AG20443 (cell line): ENCODE measurements at places on chromosomes 7 and 10.

DNA sequence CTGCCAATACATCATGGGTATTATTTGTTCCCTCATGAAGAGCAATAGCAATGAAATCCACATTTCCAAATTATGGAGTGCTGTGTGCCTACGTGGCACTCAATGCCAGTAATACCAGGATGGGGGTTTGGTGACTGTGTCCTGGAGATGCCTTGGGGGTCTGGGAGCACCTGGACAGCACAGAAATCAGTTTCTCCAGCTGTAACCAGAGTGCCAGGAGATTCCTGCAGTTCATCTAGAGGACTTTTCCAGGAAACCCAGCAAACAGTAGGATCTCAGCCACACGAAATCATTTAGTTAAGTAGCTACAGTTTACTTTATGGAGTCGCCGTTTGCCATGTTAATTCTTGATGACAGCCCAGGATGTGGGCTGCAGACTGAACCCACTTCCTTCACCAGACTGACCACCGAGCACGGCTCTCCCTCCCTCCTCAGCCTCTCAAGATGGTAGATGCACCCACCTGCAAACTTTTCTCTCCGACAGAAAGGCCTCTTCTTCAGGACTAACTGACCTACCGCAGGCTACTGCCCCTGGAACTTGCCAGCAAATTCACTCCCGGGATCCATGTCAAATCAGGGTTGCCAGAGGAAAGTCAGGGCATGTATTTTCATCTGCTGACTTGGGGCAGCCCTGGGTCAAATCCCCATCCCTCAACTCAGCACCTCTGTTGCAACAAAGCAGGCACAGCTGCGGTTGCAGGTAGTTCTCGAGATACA lies 30.3 kb downstream of the MKI67 start:
- DNase-seq, result no peak

GRCh38 chr10:43816351-43817321 lies 168.0 kb upstream of the ZNF32 start:
- peak; percentile 81 for DNase-seq

GRCh38 chr7:142925413-142925812 lies 8.1 kb downstream of the TRPV5 start:
- DNase-seq, result no peak

DNA sequence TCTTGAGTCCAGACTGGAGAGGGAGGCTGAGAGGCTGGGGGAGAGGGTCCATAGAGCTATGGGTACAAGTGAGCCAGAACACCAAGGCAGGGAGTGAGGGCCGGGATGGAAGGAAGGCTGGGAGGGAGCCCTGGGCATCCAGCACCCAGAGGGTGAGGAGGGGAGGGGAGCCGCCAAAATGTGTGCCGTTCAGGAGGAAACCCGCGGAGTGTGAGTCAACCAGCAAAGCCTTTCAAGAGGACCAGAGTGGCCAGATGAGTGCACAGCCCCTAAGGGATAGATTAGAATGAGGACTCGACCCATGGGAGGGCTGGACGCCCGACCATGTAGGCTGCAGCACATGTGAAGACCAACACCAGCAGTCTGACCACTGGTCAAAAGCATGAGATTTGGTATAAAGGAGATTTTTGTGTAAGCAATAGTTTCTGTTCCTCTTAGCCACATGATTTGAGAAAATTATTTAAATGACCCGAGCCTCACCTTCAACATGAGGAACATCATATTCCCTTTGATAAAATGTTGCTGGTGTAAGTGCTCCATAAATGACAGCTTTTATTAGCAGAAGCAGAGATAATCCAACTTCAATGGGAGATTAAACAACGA lies 179.7 kb upstream of the GRB10 start:
- DNase-seq, result no peak

- DNase-seq, result no peak
These were observed 143.4 kb downstream of the TMEM168 start for GRCh38 chr7:112646783-112647182.

- no peak for DNase-seq
These were observed 110.3 kb downstream of the ARHGAP22 start for GRCh38 chr10:48494611-48495010.

- DNase-seq, result peak; percentile 61
These were observed 570 bp downstream of the TBC1D12 start for GRCh38 chr10:94402843-94403379.

- no peak for DNase-seq
These were observed 175.3 kb downstream of the CNTNAP2 start for GRCh38 chr7:146291900-146292299.

DNA sequence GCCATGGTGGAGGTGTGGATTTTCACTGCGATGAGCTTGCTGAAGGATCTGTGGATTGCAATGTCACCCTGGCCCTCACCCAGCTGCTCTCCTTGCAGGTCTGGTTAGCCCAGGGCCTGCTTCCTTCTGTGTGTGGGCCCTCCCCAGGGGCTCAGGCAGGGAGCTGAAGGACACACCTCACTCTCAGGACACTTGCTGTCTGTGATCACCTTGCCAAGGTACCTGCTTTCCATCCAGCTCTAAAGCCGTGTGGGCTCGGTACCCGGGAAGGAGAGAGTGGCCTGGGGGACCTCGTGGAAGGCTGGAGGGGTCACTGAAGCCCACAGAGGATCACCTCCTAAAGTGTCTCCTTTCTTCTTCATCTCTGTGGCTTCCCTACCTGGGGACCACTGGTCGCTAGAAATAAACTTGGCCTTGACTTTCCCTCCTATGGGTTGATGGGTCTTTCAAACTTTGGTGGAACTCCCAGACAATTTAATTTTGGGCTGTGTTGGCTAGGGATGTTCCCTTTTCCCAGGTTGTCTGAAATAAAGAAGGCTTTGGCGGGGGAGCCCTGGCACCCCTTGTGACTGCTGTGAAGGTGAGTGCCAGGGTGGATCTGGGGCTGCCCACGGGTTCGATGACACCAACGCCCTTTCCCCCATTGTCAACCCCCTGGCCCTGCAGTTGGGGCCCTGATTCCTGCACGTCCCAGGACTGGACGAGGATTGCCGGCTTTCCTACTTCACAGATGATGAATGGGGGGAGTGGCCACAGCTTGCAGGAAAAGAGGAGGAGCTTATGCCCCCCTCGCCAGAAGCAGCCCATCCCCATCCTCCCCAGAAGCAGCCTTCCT lies 331.0 kb downstream of the ADARB2 start:
- no peak for DNase-seq

- DNase-seq, result no peak
These were observed 47.9 kb downstream of the MTPN start for GRCh38 chr7:135929249-135929648.

- no peak for DNase-seq
These were observed 745.4 kb downstream of the PHTF2 start for GRCh38 chr7:78543976-78544375.

- DNase-seq, result no peak
These were observed 5.5 kb downstream of the PRKG1 start for GRCh38 chr10:51079766-51080165.

DNA sequence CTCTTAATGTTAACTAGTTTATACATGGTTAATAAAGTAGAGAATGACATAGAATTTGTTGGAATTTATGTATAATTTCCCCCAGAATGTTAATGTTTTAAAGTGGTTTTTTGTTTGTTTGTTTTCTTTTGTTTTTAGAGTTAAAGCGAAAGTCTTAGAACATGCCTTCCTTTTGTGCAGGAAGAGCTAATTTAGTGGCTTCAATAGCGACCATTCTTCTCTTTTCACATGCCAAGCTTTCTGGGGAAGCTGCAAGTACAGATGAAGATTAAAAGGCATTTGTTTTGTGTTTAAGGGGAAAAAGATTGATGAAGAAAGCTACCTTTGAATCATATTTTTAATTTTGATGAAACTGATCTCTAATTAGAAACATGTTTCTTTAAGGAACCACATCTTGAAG lies 256.3 kb upstream of the CSTF2T start:
- no peak for DNase-seq

DNA sequence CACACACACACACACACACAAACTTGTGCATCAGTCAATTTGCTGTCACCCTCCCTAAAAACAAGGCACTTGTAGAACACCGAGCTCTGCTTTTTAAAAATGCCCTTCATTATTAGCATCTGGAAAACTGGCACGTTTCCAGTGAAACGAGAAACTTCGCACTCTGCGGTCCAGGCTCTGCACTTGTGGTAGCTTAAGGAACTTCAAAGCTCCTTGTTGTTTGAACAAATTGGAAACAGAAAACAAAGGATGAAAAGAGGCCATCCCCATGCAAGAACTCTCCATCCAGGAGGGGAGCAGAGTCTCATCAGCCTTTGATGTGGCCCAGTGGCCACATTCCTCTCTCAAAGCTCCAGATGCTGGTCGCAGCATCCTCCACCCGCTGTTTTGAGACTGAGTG lies 105.1 kb downstream of the C10orf90 start:
- no peak for DNase-seq

DNA sequence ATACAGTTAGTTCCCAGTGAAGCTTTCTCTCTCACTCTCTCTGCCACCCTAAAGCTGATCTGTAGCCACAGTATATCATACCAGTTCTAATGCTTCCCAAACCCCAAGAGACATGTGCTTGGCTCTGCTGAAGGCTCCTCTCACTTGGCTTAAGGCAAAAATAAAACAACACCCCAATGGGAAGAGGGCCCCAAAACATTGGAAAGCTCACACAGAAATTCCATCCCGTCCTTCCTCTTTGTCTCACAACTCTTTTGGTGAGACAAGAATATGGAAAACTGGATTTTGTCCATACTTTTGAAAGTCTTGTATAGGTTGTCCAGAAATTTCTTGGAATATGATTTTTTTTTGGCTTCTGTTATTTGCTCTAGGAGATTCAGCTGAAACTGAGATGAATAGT lies 56.1 kb upstream of the WNT16 start:
- no peak for DNase-seq

- DNase-seq, result peak; percentile 42
These were observed 67.9 kb downstream of the CDK1 start for GRCh38 chr10:60846173-60846572.

DNA sequence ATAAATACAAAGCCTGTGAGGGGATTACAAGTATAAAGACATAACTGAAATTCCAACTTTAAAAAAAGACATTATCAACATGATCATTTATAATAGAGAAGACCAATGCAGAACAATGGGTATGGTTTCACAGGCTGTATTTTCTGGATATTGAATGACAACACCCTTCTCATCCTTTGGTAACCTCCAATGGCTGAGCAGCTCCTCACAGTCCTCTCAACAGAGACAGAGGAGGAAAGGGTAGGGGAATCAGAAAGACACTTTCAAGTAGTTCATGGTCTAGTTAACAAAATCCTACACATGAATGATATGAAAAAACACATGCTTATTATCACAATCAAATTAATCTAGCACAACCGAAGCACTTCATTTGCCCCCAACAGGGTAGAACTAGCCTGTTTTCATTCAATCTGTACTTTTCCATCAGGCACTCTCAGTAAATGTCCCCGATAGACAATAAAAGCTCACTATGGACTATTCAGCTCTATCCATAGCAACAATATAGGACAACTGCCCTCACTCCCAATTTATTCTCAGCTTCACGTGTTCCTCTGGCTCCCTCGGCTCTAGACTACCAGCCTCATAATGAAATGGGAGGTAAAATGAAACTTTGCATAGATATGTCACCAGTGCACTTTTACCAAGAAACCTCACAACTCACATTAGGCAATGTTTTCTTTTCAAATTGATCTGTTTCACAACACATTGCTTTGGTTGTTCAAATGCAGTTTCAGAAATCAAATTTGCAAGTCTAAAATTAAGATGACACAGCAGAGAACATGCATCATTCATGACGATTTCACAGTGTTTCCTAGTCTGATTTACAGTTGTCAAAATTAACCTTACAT lies 211.4 kb downstream of the THSD7A start:
- no peak for DNase-seq

GRCh38 chr10:104303594-104304355 lies 34.5 kb downstream of the ITPRIP start:
- no peak for DNase-seq

DNA sequence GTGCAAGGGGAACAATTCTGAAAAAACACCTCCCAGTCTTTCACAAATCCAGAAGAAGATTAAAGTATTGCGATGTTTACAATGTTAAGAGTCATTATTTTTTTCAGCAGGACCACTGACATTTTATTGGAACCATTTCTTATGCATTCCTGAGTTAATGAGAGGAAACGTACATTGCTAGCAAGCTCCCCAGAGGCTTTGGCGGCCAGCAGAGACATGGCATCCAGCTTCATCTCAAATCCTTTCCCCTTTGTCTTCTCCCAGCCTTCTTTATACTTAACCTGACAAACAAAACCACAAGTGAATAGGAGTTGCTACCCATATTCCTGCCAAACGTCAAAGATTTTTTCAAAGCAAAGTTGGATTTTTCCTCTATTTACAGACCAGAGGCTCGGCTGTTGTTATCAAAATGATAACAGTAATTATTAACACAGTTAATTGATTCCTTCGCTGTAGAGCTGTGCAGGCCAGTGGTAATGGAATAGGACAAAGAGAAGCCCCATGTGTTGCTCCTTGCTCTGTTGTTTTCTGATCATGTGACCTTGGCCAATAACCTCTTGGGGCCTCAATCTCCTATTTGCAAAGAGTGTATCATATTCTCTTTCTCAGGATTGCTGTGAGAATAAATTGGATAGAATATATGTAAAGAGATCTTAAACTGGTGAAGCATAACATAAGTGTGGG lies 32.0 kb downstream of the NRAP start:
- DNase-seq, result no peak

GRCh38 chr7:151705636-151706276 lies 171.2 kb downstream of the PRKAG2 start:
- peak; percentile 73 for DNase-seq

DNA sequence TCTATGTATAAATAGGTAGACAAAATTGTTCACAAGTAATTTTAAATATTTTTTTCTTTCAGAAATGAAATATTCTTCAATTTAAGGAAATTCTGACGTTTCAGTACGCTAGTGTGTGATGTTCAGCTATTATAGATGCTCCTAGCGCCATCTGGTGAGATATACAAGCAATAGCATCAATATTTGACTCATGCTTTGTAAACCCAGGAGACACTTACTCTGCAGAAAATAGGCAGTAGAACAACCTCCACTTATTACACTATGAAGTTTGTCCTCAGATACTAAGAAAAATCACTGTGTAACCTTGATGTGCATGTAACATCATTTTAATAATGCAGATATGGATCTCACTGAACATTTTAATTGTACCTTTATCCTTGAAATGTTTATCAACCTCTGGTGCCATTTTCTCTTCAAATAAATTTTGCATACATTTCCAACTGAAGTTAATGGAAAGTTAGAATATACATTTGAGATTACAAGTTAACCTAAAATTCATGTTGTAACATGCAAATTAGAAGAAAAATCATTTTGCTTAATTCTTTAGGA lies 151.5 kb upstream of the FAM3C start:
- peak; percentile 67 for DNase-seq

- DNase-seq, result no peak
These were observed 9.6 kb downstream of the ETV1 start for GRCh38 chr7:13979671-13980435.

- no peak for DNase-seq
These were observed 487.2 kb downstream of the RPS24 start for GRCh38 chr10:78520737-78521430.

DNA sequence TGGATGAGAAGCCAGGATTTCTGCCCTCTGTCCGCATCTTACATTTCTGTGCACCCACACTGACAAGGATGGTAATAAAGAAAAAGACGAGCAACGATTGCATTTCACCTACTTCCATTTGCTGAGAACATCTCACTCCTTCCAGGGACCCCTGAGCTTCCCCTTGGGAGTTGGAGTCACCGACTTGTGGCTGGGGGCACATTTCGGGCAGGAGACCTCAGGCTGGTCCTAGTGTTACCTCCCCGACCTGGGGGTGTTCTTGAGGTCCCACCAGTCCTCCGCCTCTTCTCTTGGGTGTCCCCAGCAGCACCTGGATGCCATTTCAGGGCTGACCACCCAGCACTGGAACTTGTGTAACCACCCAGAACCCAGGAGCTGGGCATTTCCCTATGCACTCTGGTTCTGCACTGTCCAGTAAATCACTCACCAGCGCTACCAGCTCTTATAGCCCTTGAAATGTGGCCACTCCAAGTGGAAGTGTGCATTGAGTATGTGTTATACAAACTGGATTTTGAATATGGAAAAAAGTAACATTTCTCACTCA lies 84.9 kb downstream of the LANCL2 start:
- no peak for DNase-seq
